T-helper 17 cell (primary cell): ENCODE measurements at places on chromosomes 13 and 19. TPM values are rescaled to one million over a fixed set of nuclear protein-coding genes. Genes with fewer than 3 reads are reported as not detected.

DNA sequence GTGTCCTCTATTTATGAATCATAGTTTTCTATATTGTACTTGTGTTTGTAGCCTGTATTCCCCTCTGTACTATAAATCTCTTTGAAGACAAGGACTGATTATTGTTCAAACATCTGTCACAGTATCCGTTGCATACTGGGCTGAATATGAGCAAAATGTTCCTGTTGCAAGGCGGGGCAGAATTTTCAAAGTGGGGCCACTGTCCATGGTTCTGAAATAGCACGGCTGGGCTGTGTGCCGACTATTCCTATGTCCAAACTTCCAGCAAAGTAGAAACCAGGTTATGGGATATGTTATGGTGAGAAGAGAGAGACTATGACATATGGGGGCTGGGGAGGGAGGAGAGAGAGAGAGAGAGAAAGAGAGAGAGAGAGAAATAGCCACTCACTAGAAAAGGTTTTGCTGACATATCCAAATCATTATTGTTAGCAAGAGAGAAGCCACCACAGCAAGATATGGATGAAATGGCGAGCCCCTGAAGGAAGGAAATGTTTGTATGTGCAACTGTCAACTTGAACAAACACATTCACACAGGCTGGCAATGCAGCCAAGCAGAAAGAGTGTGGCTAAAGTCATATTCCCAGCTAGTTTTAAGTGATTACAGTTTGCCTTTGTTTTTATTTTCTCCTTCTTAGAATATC lies 107.0 kb upstream of the GPR12 start:
- no peak for DNase-seq

DNA sequence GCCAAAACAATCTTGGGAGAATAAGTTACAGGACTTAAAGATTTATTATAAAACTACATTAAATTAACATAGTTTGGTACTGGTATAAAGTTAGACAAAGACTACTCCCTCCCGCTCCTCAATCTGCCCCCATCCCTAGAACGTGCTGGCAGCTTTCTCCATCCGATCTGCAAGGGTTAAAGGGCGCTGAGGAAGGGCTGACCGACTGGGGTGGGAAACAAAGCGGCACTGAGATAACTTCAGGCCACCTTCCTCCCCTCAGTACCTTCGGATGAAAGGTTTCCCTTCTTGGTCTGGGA lies 790 bp upstream of the SUGT1 start:
- no peak for DNase-seq

The SOX21 gene
- total RNA-seq = not detected

DNA sequence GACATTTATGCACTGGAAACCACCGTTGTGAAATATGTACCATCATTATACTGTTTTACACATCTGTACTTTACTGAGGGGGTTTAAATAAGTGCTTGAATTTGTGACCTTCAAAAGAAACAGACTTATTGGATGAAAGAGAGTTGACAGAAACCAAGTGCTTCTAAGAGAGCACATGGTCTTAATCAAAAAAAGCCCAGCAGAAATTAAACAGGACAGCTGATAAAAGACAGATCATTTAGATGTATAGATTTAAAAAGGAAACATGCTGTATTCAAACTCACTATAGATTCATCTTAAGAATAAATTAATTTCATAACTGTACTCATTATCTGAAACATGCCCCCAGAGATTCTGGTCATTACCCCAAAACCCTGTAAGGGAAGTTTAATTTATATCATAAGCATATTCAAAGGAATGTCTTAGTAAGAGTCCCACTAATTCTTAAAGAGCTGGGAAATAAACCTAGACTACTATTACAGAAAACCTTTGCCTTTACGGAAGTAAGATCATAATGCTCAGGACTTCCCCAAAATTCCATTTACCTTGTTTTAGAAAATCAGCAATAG lies 421.8 kb downstream of the DCT start:
- DNase-seq = no peak

GRCh38 chr13:113751491-113751890 lies 7.5 kb upstream of the TMEM255B start:
- DNase-seq = no peak

GRCh38 chr19:2724148-2724557 lies 3.0 kb upstream of the DIRAS1 start:
- no peak for DNase-seq

DNA sequence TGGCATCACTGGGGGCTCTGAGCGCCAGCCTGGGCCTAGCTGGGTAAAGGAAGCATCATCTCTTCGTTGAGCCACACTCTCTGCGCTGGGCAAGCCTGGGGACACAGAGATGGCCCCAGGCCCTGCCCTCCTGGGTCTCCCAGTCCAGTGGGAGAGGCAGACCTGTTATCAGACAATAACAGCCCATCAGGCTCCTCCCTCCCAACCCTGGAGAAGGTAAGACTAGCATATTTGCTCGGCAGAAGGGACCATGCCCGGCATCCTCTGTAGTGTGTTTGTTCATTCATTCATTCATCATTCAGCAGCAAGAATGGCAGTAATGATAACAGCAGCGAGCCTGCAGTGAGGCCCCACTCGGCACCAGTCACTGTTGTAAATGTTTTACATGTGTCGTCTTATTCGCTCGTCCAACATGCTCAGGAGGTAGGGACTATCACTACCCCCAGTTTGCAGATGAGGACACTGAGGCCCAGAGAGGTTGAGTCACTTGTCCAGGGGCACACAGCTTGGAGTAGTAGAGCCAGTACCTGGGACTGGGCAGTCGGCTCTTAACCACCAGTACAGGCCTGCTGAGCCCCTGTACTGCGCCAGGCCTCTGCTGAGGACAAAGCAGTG lies 33.2 kb downstream of the PAK4 start:
- no peak for DNase-seq

GRCh38 chr13:98598043-98598442 lies 21.1 kb upstream of the STK24 start:
- no peak for DNase-seq

GRCh38 chr19:54937926-54938325 lies 9.4 kb downstream of the NLRP7 start:
- DNase-seq = no peak

DNA sequence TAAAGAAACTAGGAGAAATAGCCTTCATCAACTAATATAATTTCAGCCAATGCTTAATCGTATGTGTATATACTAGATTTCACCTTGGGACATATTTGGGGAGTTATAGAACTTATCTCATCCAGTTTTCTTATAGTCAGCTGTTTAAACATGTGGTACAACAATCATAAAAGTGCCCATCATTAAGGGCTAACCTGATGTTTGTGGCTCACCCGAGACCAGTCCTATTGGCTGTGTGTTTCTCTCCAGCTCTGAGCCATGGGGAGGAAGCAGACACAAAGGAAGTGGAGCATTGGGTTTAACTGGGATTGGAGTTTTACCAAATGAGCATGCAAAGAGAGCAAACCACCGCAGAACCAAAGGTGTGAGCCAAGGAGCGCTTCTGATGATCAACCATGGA lies 114.3 kb upstream of the KLF12 start:
- DNase-seq = no peak

The GPC5 gene
- total RNA-seq = not detected
